Activated naive CD4-positive, alpha-beta T cell treated with anti-CD3 and anti-CD28 coated beads for 36 hours (primary cell): ENCODE measurements at places on chromosomes 5 and 9. TPM values are rescaled to one million over a fixed set of nuclear protein-coding genes. Genes with fewer than 3 reads are reported as not detected.
A peak's percentile ranks its signal among the peaks of the same experiment; 100 is the strongest.

DNA sequence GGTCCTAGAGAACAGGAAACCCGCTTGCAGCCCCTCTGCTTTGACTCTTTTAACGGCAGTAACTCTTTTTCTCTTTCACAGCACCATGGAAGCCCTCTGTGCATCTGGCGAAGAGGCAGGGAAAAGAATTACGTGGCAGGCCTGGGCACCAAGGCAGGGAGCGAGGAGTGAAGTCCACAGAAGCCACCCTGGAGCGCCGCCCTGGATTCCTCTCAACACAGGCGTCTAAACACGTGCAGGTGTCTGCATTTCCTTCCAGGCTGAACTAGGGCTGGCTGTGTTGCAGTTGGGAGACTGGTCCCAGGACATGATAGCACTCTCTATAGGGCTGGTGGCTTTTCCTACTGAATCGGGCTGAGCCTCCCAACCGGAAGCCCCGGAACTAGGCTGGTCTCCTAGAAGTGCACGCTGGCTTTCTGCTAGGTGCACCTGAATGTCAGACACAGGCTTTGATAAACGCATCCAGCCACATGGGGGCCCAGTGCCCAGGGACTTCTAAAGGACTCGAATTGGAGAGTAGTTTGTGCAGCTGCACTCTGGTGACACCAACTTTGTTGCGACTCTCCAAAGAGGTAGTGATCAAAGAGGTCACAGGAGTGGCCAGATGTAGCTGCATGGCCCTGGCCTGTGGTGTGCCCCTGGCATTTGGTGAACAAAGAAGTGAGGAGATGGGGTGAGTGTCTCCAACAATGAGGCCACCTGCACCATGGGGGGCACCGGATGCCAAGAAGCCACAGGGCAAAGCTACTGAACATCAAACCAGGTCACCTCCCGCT, 54.5 kb downstream of the AK8 start:
- DNase-seq, result no peak

DNA sequence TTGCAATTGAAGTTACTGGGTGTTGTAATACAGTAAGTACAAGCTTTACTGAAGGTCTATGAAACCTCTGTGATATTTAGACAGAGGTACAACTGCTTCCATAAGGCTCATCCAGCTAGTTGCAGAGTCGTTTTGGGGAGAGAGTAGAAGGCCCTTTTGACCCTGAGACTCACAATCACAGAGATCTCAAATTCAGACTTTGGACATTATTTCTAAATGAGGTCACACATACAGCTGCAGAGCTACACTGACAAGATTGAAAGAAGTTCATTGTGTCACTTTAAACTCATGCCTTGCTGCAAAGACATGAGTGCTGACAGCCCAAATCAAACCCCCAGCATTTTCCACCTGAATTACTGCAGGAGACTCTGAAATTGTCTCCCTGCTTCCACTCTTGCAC, 205.9 kb upstream of the TMEM161B start:
- no peak for DNase-seq

GRCh38 chr5:81207009-81207408, 26.1 kb upstream of the CKMT2 start:
- DNase-seq, result peak; percentile 32

Gene FOXD4L5
- total RNA-seq, result not detected

DNA sequence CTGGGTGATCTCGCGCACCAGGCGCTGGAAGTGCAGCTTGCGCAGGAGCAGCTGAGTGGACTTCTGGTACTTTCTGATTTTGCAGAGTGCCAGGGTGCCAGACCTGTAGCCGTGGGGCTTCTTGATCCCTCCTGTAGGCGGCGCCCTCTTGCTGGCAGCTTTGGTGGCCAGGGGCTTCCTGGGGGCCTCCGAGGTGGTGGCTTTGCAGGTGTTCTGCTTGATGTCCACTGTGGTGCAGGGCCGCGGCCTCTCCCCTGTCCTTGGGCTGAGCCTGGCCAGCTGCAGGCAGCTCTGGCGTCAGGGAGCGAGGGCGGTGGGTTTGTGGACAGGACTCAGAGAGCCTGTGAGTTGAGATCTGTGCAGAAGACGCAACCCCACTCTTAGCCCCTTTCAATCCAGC, 36.1 kb downstream of the TAF11L14 start:
- no peak for DNase-seq

GRCh38 chr9:99712214-99712613, 109.5 kb upstream of the NR4A3 start:
- no peak for DNase-seq

- DNase-seq, result no peak
Measured at GRCh38 chr9:5479994-5480694, 29.8 kb downstream of the CD274 start.

Gene ADCY2
- not detected for total RNA-seq

DNA sequence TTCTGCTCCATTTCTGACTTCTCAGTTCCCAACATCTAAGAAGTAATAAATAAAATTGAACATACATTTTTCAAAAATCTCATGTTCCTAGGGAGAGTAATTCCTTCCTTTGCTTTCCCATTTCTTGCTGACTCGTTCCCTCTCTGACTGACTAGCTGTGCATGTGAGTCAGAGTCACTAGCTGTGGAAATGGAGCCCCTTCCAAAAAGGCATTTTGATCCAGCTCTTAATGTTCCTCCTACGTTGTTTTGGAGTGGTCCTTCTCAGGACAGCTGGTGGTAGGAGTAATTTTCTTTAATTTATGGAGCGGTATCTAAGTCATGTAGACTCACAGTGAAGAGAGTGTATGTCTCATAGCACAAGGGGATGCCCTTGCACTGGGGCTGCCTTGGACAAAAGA, 460.2 kb downstream of the GADD45G start:
- DNase-seq, result no peak

DNA sequence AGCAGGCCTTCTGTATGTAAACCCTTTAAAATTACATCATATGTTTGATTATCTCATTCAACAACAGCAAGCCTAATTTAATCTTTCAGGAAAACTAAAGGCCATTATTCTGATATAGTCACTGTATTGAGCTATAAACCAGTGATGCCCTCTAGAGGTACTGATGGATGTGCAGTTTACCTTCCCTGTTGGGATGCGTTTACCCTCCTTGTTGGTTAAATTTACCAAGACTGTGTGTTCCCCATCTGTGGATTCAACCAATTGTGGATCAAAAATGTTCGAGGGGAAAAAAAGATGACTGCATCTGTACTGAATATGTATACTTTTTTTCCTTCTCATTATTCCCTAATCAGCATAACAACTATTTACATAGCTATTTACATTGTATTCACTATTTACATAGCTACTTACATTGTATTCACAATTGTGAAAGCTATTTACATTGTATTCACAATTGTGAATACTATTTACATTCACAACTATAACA, 3.7 kb upstream of the BAAT start:
- DNase-seq, result no peak

Gene CER1
- total RNA-seq, result not detected

Gene RFESD
- total RNA-seq, result 9.7 TPM

GRCh38 chr5:171122372-171122771, 186.7 kb upstream of the TLX3 start:
- DNase-seq, result no peak

DNA sequence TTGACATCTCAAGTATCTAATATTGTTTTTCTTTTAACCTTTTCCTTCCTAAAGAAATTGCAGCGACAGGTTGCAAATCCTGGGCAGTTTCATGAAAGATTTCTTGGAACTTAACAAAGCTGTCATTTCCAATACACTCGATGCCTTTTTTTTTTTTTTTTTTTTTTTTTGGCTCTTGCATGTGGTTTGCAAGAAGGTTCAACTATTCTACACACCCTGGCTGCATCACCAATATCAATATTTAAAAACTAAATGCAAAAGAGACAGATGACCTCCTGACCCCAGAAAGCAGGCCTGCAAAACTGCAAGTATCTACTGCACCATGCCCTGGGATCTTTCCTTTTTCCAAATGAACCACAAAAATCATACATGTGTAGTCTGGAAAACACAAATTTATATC, 4.4 kb upstream of the NFIB start:
- no peak for DNase-seq

Gene FBXL7
- not detected for total RNA-seq
